ENCODE measurements at places on chromosomes 4 and X. TPM values are rescaled to one million over a fixed set of nuclear protein-coding genes. Genes with fewer than 3 reads are reported as not detected.

Gene RXFP1
- total RNA-seq, result not detected

Gene MAMLD1
- 0.25 TPM for total RNA-seq

Gene EREG
- total RNA-seq, result not detected

Gene DTHD1
- not detected for total RNA-seq

DNA sequence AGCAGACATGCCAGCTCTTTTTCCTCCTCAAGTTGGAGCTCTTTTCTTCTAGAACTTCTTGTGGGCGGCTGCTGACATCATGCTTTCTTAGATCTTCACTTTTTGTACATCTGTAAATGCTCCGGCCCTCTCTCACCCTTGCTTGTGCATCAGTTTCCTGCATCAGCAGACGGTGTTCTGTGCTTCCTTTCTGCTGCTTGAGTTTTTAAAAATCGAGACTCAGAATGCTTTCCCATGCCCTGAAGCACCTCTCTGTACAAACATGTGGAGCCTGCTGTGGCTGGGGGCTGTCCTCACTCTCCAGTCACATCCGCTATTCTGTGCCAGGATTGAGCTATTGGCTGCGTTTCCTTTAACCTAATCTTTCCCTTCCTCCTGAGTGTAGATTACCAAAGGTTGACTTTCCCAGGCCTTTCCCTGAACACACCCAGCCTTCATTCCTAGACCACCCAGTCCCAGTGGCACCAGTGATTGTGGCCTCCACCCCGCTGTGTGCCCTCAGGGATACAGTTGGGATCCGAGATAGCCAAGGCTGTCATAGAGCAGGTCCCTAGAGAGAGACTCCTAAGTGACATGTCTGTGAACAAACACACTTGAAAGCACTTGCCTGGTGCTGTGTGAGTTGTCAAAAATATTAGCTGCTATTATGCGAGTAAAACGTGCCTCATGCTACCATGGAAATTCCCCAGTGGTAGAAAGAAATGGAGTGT is 41.9 kb downstream of the TNIP2 start:
- no peak for DNase-seq

GRCh38 chr4:128527351-128527750 is 239.7 kb upstream of the PGRMC2 start:
- no peak for DNase-seq

DNA sequence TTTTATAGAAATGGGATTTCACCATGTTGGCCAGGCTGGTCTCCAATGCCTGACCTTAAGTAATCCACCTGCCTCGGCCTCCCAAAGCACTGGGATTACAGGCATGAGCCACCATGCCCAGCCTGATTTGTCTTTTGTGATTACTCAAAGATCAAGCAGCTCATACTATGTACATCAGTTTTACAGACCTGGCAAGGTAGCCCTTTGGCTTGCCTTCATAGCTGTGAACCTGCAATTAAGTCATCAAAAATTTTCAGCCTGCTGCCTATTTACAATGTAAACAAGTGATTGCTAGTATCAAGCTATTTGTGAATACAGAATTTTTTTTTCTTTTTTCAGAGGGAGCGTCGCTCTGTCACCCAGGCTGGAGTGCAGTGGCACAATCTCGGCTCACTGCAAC is 46.2 kb downstream of the GSX2 start:
- DNase-seq, result no peak

- no peak for DNase-seq
Observed at GRCh38 chr4:35772291-35772690, 472.0 kb downstream of the ARAP2 start.

- DNase-seq, result no peak
Observed at GRCh38 chrX:112766774-112767173, 73.9 kb downstream of the AMOT start.

DNA sequence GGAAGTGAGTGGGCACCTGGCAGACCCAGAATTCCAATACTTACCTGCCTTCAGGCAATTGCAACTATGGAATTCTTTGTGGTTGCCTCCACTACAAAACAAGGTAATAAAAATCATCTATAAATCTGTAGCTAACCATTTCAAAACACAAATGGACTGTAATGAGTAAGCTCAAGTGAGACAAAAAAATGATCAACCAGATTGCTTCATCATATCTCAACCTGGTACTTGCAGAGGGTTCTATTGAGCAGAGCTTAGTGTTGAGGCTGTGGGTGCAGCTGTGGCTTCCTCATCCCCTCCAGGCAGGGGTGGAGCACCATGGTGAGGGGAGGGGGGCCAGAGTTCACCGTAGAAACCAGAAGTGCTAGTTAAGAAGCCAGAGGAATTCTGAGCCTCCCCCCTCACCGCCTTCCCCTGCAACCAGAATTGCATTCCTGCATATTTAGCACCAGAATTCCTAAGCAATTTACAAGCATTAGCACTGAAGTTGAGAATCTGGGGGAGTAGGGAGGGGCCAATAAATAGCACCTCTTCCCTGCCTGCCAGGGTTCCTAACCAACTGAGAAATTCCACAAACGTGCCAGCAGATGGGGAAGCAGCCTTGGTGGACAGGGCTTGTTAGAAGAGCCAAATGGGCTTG is 11.5 kb downstream of the CTAG1A start:
- DNase-seq, result peak; percentile 65
